ENCODE measurements at places on chromosomes 6 and 20.

DNA sequence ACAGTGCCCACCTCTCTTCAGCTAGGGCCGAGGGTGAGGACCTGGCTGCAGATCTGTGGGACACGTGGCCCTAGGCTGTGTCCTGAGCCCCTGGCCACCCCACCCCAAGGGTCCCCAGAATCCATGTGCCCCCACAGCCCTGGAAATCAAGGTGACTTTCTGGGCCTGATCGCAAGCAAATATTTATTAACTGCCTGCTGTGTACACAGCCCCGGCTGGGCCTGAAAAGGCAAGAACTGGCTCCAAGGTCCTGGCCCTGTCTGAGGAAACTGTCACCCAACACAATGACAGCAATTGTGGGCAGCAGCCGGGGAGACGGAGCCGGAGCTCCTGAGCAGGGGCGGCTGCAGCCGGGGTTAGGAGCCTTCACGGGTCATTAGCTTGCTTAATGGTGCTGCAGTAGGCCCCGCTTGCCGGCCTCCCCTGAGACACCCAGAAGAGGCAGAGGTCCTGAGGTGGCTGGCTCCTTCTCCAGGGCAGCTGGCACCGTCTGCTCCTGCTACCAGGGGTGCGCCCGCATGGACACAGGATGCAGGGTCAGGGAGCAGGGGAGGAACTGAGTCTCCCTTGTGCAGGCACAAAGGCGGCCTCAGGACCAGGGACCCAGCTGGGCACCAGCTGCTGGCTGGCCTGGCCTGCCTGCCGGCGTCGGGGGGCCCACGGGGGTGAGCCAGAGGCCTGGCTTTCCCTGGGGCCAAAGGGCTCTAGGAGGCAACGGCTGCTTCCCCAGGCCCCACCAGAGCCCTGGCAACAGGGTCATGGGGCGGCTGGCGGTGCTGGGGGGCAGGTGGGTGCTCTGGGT, 24.1 kb downstream of the NPEPL1 start:
- DNase-seq, result peak; percentile 28

DNA sequence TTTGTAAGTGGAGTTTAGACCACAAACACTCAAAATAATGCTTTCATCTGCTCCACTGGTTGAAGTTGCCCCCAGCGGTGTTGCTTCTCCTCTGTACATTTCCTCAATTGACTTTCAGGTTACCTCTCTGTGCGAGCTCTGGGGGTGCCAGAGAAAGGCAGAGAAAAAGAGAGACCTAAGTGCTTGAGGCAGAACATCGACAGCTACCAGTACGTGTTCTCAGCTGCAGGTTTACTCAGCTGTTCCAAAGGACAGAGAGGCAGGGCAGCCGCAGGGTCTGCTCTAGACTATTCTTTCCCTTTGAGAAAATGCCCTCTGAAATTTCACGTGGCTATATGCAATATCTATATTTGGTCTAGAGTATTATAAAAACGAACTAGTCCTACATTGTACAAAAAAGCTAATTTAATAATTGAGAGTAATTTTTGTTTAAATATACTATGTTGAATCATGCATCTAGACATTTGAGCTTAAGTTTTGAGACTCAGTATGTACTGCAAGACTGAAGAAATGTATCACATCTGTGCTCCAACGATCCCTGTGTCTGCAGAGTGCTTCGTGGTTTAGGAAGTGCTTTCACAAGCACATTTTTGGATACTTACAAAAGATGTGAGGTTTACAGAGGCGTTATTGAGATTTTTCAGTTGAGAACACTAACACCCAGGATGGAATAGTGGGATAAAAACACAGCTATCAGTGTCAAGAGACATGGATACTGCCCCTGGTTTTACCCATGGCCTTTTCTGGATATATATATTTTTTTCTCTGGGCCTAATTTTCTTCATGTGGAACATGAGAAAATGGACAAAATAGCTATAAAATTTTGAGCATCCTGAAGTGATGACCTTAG, 453.6 kb upstream of the FLRT3 start:
- no peak for DNase-seq

- no peak for DNase-seq
These were observed 949 bp downstream of the TXLNB start for GRCh38 chr6:139290787-139291311.

DNA sequence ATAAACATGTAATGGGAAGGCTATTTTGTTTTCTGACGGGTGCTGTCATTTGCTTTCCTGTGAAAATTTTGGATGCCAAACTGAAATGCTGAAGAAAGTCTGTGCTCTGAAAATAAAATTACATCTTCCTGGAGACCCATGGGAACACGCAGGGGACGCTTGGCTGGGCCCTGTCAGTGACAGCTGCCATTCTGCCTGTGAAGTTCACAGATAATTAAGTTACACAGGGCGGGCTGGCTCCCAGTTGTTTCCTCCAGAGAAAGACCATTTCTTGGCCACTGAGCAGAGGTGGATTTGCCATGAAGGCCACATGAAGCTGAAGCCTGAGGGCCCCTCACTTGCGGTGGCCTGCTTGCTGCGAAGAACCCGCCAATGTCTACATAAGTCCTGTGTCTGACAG, 93.5 kb downstream of the TMEM170B start:
- no peak for DNase-seq

DNA sequence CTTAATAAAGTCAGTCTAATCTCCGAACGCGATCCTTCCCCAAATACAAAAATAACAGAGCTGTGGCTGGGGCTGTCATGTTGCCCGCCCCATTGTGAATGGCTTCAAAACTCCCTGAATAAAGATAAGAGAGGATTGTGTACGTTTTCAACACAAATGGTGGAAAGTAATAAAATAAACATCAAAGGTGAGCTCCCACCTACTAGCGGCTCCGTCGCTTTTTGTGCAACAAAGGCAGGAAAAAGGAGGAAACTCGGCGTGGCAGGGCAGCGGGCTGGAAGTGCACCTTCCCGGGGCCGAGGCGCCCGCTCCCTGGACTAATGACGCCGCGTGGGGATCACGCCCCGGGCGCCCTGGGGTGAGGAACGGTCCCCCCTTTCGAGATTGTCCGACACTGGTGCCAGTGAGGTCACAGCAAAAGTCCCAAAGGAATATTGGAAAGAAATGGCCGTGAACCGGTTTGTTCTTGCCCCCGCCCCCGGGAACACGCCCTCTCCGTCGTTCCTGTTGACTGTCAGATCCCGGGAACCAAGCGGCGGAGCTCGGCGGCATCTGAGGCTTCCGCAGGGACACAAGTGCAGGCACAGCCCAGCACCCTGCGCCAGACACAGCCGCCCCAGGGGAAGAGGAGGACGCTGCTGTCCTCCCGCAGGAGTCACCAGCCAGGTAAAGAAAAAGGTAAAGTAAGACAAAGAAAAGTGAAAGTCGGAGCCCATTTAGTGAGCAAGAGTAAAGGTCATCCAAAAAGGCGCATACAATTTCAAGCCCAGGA, 1.1 kb upstream of the FOXQ1 start:
- DNase-seq, result no peak

- no peak for DNase-seq
These were observed 20.0 kb downstream of the KHDRBS2 start for GRCh38 chr6:62265906-62266525.

GRCh38 chr20:31719644-31720485, 2.8 kb downstream of the BCL2L1 start:
- DNase-seq, result no peak

DNA sequence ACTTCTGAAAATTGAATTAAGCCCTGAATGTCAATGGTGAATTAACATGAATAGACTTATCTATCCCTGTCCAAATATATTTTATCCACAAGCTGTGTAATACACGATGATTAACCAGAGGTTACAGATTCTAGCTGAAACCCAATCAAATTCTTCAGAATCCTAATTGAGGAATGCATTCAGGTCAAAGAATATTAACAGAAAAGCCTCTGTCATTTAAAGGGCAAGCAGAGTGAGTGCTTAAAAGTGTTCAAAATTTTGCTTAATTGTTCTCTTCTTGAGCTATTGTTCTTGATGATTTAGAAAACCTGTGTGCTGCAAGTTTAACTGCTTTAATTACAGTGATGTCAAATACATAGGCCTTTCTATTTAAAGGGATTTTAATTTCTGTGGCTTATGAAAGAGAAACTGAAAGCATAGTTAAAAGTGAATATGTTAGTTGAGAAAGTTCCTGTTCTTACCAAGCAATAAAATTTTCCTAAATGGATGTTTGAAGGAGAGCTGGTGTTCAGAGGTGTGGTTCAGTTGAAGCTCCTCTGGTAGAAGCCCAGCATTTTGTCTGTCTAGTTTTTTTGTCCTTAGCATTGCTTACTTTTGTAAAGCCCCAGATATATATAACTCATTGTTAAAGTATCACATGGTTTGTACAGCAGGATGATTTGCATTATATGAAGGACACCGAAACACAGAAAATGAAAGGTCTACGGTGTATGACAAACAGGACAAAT, 466.3 kb upstream of the PLCB4 start:
- no peak for DNase-seq

GRCh38 chr6:143675946-143676345, 1.8 kb upstream of the PHACTR2 start:
- DNase-seq, result no peak

DNA sequence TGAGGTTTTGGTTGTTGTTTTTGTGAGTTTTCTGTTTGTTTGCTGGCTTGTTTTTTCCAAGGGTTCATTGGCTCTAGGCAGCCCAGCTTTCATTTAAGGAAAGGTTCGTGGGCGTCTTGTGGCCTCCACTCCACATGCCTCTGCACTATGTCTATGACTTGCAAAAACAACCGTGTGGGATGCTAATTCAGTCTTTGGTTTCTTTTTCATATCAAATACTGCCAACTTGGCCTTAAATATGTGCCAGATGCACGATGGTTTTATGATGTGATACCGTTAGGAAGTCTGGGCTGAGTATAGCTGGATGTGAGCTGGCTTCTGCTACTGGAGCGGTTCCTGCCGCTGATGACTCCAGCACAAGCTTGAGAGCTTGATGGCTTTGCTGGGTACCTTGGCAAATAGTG, 96.3 kb downstream of the BMP2 start:
- DNase-seq, result no peak

GRCh38 chr6:104692008-104692407, 167.7 kb downstream of the HACE1 start:
- no peak for DNase-seq

- DNase-seq, result peak; percentile 34
These were observed 108.4 kb upstream of the PLEKHG1 start for GRCh38 chr6:150491131-150491810.

- DNase-seq, result no peak
These were observed 5.6 kb downstream of the PCMTD2 start for GRCh38 chr20:64261138-64261537.

DNA sequence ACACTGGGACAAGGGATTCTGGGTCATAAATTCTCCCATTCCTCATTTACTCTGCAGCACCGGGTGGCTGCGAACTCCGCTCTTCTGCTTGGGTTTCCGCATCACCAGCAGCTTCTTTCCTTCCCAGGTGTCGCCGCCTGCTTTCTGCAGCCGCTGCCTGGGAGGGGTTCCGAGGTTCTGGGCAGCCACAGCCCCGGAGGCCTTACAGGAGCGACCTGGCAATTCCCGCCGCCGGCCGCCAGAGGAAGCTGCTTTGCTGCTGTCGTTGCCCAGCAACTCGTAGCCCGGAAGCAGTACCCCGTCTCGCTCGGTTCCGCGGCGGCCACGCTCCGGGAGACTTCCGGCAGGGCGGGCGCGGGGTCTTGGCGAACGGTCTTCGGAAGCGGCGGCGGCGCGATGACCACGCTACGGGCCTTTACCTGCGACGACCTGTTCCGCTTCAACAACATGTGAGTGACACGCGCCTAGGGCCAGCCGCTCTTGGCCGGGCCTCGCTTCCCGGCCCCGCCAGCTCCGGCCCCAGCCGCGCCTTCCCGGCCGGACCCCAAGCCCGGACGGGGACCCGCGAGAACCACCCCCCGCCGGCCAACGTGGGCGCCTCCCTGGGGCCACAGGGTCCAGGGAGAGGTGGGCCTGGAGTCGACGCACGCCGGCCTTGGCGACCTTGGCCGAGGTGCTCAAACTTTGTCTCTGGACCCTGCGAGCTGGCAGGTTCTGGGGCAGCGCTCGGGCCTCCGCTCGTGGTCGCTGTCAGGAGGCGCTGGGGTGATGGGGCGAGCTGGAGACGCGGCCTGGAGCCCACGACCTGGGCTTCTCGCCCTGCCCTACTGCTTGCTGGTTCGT, at the start of gene NAA20:
Gene NAA20, plus strand, starts transcription at position 362 of the 843 bp plus-strand sequence. Its CDS starts 35 bp downstream, at position 397.
- DNase-seq, result peak; percentile 86

DNA sequence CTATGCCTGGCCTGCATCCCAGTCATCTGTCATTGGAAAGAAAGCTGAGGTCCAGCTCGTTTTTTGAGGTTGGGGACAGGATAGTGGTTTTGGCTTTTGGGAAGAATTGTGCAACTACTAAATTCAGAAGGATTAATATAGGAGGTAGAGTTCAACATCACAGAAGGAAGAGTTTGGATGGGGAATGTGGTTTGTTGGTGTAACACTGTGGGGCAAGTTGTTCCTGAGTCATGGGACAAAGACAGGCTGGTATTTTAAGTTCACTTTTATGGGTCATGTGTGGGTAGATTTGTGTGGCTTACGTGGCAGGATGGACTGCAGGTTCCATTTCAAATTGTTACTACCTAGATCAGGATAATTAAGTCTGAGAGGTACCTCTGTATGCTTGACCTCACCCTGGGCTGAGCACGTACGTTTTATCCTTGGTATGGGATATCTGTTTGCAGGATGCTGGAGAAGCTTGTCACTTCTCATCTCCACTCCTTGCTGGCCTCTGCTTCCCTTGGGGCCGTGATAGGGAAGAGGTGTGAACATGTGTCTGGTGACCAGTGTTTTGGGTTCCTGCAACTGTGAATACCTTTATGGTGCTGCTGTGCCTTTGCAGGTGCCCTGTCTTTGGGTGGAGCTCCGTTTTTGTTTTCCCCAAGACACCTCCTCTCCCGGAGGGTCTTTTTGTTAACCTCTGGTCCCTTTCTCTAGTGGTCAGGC, 177.6 kb downstream of the JARID2 start:
- no peak for DNase-seq

DNA sequence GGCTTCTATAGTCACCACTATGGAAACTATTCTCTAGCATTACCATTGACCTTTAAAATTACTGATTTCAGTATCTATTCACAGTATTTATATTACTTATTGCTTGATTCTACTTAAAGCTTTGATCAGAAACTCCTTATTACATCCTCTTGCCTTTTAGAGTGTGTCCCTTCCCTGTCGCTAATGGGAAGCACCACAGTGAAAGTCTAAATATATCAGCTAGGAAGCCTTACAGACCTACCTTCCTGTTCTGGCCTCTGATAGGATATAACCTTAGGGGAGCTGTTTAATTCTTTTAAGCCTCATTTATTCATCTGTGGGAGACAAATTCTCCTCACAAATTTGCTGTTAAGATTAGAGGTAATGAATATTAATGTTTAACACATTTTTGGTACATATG, 122.7 kb downstream of the ADGRB3 start:
- no peak for DNase-seq

GRCh38 chr6:30136570-30137286, 788 bp downstream of the TRIM40 start:
- no peak for DNase-seq

Measured in activated CD4-positive, CD25-positive, alpha-beta regulatory T cell treated with anti-CD3 and anti-CD28 coated beads, Interleukin-2, amount 50 U/mL, for 72 hours (primary cell).